NCI-H774 (cell line): ENCODE measurements at places on chromosomes 3 and 15.

GRCh38 chr15:99442252-99442897 lies 123.4 kb upstream of the MEF2A start:
- DNase-seq: no peak

- DNase-seq: no peak
These were observed 6.9 kb upstream of the MST1R start for GRCh38 chr3:49910409-49911123.

DNA sequence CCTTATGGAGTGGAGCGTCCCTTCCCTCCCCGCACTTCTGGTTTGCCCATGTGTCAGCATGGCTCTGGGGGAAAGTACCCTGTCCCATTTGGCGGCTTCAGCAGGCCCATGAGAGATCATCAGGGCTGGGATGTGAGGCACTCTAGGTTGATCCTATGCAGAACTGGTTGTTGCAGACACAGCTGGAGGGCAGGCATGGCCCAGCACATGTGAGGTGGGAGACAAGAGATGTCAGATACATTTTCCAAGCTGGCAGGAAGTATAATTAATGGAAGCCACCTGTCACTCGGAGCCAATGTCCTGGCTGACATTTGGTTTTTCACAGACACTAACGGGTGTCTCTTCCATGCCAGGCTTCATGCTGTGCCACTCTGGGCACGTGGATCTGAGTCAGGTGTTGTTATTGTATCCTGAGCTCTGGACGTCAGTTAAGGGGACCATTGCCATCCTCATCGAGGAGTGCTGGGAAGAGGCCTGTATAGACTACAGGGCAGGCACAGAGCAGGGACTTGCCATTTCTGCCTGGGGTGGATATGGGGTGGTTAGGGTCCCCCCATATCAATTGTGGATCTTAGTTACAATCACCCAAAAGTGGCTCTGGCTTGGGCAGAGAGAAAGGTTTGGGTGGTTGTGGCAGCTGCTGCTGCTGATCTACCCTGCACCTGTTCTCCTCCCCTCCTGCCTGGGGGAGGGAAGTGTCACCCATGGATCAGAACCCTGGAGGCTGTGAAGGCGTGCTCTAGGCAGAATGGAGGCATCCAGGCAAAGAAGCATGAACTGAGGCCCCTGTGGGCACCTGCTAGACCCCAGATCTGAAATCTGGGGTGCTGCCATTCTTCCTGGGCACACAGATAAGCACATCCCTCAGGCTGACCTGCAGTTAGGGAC lies 140.7 kb downstream of the FBLN2 start:
- DNase-seq: no peak

GRCh38 chr15:51718219-51718618 lies 19.2 kb downstream of the LYSMD2 start:
- DNase-seq: no peak

DNA sequence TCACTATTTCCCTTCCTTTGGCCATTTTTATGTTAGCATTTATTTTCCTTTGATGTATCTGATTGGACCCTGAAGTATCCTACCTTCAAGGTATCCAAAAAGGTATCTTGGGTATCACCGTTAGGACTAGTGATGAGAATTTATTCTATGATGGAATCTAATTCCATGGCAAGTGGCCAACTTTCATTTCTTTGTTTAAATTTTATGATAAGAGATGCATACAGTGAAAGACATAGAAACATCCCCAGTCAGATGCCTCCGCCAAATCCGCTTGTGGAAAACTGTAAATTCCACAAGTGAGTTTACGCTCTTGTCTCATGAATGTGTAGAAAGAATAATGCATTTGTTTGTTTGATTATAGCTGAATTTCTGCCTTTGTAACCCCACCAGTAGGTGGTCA lies 153.7 kb upstream of the NR2F2 start:
- no peak for DNase-seq

- DNase-seq: no peak
These were observed 12.6 kb downstream of the BFSP2 start for GRCh38 chr3:133412183-133413132.

DNA sequence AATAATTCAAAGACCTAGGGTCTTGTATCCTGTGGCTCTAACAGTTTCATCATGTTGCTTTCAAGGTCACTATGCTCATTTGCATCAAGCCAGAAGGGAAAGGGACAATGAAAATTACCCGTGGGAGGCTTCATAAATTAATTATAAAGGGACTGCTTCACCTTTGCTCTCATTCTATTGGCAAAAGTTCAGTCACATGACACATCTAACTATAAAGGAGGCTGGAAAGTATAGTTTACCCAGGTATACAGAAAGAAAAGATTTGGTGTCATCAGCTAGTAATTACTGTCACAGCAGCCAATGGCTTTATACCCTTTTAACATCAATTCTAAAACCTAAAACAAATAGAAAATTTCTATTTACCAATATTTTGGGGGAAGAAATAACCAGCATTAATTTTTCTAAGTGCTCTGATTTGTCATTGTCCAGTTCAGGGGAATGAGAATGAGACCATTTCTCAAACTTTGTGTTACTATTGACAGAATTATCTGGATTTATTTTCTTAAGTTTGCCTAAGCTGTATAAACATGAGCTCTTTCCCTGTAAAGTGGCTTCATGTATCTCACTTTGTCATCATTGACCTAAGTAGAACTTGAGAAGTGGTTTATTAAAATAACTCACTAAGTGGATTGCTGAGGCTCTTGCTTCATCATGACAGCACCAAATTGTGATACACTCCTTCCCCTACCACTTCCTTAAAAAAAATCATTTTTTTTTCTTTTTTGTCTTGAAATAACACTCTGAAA lies 257.7 kb upstream of the PEX5L start:
- no peak for DNase-seq

- DNase-seq: no peak
These were observed 42.1 kb downstream of the ABHD5 start for GRCh38 chr3:43732747-43733425.

GRCh38 chr3:110352841-110353604 lies 718.6 kb upstream of the NECTIN3 start:
- no peak for DNase-seq

DNA sequence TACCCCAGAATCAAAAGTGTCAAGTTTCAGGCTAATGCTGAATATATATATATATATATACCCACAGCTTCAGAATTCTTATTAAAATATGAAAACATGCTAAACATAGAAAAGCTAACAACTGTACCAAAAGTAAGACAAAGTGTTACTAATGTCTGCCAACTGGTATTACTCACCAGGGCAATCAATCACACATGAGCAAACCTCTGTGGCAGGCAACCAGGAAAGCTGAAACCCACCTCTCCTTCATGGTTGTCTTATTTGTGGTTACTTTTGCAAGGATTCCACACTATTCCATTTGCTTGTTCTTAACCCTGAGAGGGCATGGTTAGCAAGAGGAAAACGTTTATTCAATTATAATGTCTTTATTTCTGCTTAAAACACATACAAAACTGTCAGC lies 512.3 kb upstream of the MDFIC2 start:
- DNase-seq: no peak

GRCh38 chr15:65329984-65330735 lies 25.7 kb downstream of the RNU5B-1 start:
- DNase-seq: no peak

DNA sequence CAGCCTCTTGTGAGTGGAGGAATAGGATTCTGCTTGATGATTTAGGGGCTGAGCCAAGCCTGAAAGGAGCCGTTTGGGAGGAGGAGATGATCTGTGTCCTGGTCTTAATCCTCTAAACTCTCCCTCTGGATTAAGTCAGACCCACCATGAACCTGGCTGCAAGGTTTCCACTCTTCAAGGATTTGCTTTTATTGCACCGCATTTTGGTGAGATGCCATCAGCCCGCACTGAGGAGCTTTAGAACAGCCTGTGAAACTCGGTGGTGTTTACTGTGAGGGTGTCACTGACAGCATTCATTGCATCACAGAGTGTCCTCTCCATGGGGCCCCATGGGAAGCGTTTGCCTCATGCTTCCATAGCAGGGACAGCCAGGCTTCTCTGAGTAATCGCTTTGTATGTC lies 59.2 kb downstream of the EPHB1 start:
- DNase-seq: no peak

GRCh38 chr3:140186421-140186920 lies 251.5 kb downstream of the CLSTN2 start:
- DNase-seq: peak; percentile 68

GRCh38 chr3:143375698-143376097 lies 256.1 kb downstream of the CHST2 start:
- DNase-seq: no peak

- no peak for DNase-seq
These were observed 252.5 kb upstream of the TGFBR2 start for GRCh38 chr3:30353711-30354467.

GRCh38 chr3:81339040-81339845 lies 422.2 kb downstream of the GBE1 start:
- no peak for DNase-seq

DNA sequence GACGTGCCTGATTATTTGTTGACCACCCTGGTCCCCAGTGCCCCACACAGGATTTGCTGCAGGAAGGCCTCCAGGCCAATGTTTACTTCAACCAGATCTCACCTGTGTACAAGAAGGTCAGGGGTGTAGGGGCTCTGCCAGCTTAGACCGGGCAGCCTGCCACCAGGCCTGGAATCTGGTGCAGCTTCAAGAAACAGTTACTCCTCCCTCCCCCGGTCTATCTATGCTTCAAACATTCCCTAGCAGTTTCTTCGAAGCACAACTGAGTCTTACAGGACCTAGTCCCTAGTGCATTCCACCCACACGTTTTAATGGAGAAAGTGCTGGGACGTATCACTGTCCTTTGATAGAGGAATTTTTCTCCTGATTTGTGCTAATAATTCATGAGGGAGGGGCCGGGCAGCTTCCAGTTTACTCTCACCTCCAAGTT lies 8.0 kb downstream of the SH3BP5 start:
- no peak for DNase-seq

GRCh38 chr3:127970966-127971592 lies 56.0 kb downstream of the KBTBD12 start:
- no peak for DNase-seq

DNA sequence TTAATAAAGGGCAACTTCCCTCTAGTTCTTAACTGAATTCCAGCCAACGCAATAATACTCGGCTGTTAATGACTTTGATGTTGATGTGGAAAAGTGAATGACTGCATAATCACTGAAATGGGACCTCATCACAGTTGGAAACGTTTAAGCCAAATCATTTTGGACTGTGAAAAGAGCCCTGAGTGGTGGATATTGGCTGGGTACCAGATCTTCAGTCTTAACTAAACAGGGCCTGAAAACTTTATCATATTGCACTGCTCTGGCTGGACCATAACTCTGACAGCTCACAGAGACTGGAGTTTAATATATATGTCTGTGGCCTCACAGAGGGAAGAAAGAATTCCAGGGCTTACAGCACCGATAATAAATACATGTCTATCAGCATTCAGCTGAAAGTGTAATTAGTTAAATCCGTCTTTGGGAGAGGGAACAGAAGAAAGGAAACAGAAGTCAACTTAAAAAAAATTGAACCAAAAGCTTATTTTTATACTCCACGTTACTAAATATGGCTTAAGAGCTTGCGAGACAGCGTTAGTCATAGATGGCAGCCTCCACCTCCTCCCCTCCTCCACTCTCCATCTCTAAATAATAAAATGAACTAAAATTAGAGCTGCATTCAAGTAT lies 222.3 kb upstream of the CDIN1 start:
- DNase-seq: no peak

- DNase-seq: no peak
These were observed 202.2 kb downstream of the PDZRN3 start for GRCh38 chr3:73422571-73422970.

DNA sequence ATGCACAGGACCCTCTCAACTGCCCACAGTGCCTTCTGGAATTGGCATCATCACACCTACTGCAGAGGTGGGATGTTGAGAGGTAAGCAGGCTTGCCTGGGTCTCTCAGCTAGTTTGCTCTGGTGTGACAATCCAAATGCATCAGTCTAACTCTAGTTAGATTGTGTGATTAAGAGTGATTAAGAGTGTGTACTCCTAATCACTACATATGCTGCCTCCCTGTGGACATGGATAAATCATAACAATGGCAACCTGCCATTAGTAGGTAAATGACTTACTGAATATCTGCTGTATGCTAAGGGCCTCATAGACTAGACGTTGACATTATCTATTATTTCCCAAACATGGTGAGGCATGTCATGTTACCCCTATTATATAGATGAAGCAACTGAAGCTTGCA lies 342.1 kb downstream of the OCA2 start:
- no peak for DNase-seq
